Stimulated activated CD8-positive, alpha-beta memory T cell treated with anti-CD3 and anti-CD28 coated beads, Interleukin-4, amount 100 ng/mL, for 1 hour (primary cell): ENCODE measurements at places on chromosomes 7 and 10.

DNA sequence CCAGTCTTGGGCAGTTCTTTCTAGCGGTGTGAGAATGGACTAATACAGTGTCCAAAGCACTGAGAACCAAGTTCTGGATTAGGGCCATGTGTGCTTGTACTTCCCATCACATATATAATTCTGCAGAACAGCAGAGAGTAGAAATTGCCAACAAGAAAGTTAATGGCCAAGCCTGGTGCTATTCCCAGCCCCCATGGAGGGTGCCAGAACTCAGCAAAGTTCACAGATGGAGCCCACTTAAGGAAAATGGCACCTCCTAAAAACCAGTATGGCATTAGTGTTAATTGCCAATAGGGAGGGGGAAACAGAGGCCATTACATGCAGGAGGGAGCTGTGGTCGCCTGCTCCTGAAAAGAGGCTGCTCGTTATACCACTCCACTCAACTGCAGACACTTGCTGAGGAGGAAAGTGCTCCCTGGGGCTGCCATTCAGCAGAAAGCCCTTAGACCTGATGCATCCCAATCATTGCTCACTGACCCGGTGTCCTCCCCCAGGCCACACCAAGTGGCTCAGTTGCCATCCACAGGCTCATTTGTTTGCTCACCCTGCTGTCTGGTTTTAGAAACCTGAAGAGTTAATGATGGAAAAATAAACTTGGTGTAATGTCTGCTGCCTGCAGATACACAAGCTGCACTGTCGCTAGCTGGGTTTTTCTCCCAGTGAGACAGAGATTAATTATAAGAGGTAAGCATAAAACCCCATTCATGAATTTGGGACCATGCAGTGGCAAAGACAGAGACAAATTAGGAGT is 280.6 kb downstream of the GFRA1 start:
- no peak for DNase-seq

- DNase-seq, result no peak
Observed at GRCh38 chr7:135467207-135467711, 42.6 kb downstream of the CNOT4 start.

DNA sequence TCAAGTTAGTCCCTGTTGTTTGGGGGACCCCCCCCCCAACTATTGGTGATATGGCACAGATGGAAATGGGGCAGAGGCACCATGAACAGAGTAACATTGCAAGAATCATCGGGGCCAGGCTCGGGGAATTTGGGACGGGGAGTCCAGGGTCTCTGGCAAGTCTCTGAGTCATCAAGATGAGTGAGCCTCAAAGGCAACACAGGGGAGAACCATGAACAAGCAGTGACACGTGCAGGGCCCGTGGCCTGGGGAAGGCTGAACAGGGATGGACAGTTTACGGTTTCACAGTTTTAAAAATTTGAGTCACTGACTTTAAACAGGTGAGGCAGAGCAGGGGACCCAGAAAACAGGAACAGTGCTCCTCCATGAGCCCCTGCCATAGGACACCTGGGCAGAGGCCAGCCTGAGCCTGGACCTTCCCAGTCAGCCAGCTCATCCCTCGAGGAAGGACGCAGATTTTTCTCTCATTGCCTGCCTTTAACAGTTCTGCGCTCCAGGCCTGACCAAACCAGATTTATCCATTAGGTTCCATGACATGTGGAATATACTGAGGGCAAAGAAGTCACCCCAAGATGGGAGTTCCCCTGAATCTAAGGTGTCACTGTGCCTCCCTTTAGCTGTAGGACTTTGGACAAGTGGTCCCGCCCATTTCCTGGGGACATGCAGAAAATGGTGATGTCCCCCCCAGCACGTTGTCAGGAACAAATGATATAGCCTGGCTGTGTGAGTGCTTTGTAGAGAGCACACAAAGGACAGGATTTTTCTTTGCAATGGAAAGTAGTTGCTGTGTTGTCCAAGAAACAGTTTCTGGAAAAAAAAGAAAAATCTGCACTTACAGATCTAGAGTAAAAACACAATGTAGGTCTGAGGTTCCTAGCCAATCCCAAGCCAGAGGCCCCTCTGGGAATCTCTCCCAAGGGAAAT is 23.8 kb downstream of the CHST15 start:
- DNase-seq, result no peak

GRCh38 chr10:73862011-73862410 is 12.3 kb downstream of the CAMK2G start:
- no peak for DNase-seq

DNA sequence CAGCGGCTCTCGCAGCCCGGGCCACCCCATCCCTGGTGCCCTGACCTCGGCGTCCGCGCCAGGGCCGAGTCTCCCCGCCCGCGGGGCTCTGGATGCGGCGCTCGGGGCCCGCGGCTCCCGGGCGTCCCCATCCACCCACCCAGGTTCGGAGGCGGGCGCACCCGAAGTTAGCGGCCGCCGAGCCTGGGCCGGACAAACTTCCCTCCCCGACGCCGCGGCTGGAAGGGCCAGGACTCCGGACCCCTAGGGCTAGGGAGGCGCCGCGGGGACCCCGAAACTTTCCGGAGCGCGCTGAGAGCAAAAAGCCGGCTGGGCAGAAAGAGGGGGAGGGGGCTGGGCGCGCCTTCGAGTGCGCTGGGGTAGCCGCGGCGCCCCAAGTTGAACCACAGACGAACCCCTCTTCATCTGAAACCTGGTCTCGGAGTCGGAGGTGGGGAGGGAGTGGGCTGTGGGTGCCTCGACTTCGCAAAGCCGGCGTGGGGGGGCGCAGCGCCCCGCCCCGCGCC is 3.7 kb upstream of the ELFN1 start:
- no peak for DNase-seq

- DNase-seq, result no peak
Observed at GRCh38 chr10:123942114-123942861, 50.7 kb upstream of the CPXM2 start.

- no peak for DNase-seq
Observed at GRCh38 chr10:81251457-81252115, 623.4 kb upstream of the NRG3 start.

DNA sequence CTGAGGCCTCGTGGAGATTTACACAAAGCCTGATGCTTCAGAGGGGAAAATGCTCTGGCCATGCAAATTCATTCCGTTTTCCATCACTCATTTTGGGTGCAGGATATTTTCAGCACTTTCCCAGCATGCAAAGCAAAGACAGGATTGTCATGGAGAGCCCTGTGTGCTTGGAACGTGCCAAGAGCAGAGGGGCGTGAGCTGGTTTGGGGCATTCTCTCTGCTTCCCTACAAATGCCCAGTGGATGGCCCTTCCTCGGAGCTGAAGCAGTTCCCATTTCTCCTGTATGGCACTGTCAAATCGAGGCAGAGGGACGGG is 164.1 kb downstream of the PRKAG2 start:
- no peak for DNase-seq

DNA sequence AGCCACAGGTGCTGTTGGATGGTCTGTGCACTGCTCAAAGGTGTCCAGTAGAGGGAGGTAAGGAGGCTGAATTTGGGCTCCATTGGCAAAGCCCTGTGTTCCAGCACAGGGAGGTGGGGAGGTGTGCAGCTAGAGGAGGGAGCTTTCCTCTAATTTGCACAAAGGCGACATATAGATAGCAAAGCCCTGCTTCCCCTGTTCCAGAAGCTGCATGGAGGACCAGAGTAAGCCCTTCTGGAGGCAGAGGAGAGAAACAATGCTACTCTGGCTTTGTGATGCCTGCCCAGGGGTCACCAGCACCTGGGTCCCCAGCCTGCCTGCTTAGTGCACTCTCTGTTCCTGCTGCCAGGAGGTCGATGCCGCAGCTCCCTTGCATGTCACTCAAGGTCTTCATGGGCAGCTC is 3.4 kb upstream of the ARHGAP22 start:
- peak; percentile 0 for DNase-seq

GRCh38 chr10:21673668-21674067 is 139.6 kb downstream of the MLLT10 start:
- DNase-seq, result no peak

- no peak for DNase-seq
Observed at GRCh38 chr7:19554581-19554980, 154.3 kb downstream of the POLR1F start.

- DNase-seq, result no peak
Observed at GRCh38 chr7:136134503-136134902, 157.3 kb upstream of the MTPN start.

DNA sequence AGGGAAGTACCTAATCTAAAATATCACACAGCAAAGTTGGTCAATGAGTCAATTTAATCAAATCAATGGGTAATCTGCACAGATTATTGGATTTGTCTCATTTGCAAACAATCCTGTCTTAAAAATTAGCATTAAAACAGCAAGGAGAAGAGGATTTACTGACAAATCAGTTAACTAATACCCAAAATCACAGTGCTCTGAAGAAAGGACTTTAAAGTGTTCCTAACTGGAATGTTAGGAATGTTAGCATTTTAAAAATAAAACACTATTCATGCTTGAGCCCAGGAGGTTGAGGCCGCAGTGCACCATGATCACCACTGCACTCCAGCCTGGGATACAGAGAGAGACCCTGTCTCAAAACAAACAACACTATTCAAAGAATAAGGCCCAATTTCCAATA is 83.1 kb downstream of the CHCHD3 start:
- no peak for DNase-seq

- no peak for DNase-seq
Observed at GRCh38 chr7:120838281-120838682, 19.7 kb downstream of the TSPAN12 start.

GRCh38 chr10:89163265-89163995 is 43.7 kb downstream of the CH25H start:
- DNase-seq, result no peak

DNA sequence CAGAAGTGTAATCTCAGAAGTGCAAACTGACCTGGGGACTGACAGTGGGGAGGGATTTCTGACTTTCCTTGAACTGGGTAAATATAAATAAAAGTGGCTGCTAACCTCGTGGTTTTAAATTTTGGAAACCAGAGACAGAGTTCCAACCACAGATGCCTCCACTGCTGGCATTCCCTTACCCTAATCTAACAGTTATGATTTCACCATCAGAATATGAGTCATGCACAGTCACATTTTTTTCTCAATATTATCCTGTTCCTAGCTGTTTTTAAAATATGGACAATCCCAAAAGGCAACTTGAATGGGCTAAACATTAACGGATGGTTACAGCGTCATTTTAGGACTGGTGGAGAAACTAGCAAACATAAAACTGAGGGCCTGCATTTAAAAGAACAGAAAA is 264.3 kb upstream of the INHBA start:
- no peak for DNase-seq

GRCh38 chr10:6221192-6221940 is 18.6 kb downstream of the PFKFB3 start:
- no peak for DNase-seq

DNA sequence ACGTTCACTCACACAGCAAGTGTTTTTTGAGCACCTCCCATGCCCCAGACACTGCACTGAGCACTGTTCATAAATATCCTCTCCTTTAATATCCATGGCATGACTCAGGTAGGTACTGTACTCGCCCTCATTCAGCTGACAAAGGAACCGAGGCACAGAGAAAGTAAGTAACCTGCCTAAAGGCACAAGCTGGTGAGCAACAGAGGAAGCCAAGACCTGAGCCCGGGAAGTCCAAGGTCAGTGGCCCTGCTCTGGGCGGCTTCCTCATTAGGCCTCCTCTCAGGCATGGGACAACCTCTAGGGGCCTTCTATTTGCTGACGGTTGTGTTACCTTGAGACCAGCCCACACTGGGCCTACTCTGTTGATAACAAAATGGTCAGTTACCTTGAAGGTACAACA is 45.1 kb upstream of the EZH2 start:
- DNase-seq, result no peak

- DNase-seq, result no peak
Observed at GRCh38 chr10:60237977-60238758, 151.5 kb downstream of the ANK3 start.

DNA sequence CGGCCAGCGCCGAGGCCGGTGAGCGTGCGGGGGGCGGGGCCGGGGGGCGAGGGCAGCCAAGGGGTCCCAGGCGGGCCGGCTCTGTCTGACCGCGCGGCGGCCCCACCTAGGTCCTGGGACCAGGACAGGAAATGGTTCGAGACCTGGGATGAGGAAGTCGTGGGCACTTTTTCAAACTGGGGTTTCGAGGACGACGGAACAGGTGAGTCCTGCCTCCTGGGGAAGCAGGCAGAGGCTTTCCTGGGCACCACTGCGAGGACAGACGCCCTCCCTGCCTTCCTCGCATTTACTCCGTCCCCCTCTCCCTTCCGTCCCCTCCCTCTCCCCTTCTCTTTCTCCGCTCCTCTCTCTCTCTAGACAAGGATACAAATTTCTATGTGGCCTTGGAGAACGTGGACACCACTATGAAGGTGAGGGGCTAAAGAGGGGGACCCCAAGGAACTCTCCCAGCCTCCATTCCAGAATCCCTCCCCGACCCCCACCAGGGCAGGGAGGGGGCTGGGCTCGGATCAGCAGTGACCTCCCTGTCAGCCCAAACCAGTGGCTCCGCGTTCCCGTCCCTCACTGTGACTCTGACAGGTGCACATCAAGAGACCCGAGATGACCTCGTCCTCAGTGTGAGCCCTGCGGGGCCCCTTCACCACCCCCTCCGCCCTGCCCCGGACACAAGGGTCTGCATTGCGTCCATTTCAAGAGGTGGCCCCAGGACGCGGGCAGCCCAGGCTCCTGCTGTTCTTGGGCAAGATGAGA is 2.6 kb upstream of the MUC12 start:
- DNase-seq, result no peak

DNA sequence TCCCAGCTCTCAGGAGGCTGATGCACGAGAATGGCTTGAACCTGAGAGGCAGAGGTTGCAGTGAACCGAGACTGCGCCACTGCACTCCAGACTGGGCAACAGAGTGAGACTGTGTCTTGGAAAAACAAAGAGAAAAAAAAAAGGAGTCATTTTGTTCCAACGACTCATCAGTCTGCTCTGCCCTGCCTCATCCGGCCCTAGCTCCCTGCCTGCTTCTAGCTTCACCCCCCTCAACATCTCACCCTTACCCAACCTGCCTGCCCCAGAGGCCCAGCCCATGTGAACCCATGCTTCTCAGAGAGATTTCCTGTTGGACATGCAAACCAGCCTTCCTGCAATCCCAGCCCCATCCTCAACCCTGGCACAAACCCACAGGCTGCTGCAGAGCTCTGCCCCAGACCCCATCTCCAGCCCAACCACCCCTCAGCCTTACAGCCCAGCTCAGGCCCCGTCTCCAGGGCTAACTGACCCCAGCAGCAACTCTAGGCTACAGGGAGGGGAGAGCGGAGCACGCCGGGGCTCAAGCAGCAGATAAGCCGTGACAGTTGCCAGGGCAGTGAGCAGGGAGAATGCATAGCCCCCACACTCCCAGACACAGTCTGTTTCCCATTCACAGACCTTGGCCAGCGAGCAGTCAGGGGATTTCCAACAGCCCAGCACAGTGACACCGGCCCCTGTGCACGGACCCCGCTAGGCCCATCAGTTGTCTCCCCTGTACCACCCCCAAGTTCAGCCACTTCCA is 86.0 kb upstream of the KCTD7 start:
- no peak for DNase-seq
